Heart left ventricle (tissue), 16 donors: ENCODE measurements at places on chromosomes 2 and 18. TPM values are rescaled to one million over a fixed set of nuclear protein-coding genes. Genes with fewer than 3 reads are reported as not detected.

Gene ZNF892
- total RNA-seq, result 2.8 TPM

Gene LYPD6
- 0.05 TPM for total RNA-seq

- no peak for DNase-seq
These were observed 105.6 kb upstream of the EPHA4 start for GRCh38 chr2:221677688-221678087.

Gene POTEJ
- not detected for total RNA-seq

DNA sequence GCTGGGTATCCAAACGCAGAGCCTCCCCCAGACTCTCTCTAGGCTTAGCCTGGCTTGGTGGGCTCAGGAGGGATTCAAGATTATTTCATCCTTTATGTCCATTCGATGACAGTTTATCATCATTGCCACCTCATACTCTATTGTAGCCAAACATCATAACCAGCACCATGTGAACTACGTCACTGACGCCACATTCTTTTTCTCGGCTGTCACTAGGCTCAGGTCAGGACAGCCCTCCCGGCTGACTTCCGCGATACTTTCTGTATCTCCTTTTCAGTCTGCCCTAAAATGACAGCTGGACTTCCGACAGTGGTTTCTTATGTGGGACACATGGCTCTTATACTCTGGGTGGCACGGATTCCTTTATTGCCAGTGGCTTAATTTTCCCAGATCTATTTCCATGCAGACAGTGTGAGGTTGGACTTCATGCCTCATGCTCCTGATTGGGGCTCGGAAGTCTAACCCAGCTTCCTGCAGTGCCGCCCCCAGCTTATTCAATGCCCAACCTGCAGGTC, 39.8 kb upstream of the SMIM21 start:
- no peak for DNase-seq

Gene ERFE
- total RNA-seq, result 0.23 TPM

DNA sequence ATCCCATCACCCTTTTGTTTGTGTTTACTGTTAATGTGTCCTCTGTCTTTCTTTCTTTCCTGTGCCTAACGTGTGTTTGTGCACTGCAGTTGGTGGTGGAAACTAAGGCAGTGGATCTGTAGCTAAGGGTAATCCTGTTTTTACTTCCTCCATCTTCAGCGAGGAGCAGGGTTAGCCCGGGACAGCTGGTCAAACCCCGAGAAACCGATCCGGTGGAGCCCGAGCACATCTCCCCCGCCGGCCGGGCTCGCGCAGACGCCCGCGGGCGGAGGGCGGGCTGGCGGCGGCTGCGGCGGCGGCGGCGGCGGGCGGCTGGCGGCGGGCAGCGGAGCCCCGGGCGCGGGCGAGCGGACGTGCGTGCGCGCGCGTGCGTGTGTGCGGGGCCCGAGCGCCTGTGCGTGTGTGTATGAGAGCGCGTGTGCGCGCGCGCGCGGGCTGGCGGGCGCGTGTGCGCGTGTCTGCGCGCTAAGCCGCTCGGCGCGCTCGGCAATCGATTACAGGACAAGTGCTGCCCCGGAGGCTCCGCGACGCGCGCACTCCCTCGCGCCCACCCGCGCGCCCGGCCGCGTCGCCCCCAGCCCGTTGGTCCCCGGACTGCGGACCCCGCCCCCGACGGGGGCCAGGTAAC, at the start of gene IKZF2:
Gene IKZF2, minus strand, starts transcription at position 176 of the 628 bp plus-strand sequence. CDS start 2,983 bp downstream, outside the sequence.
- DNase-seq, result peak; percentile 93

Gene STK25
- total RNA-seq, result 87.1 TPM

GRCh38 chr2:194004590-194005206, 1652.3 kb upstream of the SLC39A10 start:
- no peak for DNase-seq
